Omental fat pad (tissue), 4 donors: ENCODE measurements at places on chromosomes 1 and 21.

DNA sequence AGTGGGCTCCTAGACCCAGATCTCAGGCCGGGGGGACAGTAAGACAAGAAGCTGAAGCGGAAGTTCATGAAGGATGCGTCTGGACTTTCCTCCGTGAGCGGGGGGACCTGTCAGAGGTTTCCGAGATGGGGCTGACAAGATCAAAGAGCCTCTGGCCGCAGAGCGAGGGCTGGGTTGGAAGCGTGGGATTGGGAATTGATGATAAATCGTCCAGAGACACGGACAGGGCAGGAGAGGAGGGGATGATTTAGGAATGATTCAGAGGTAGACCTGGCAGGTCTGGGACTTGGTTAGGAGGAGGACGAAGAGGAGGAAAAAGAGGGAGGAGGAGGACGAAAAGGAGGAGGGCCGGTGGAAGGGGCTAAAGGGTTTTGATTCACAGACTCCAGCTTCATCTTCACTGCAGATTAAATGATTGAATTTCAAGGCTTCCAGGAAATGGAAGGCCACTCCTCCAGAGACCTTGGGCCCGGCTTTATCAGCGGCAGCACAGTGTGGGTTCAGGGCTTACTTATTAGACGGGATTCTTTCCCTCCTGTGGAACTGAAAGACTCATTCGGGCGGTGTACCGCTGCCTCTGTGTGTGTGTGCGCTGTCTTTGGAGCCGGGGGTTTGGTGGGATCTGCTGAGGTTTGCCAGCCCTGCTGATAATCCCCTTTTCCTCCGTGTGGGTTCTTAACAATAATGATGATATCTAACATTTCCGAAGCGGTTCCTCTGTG, 85.7 kb upstream of the SLC45A1 start:
- DNase-seq, result no peak

GRCh38 chr1:202439308-202439707, 90.8 kb downstream of the PPP1R12B start:
- no peak for DNase-seq

DNA sequence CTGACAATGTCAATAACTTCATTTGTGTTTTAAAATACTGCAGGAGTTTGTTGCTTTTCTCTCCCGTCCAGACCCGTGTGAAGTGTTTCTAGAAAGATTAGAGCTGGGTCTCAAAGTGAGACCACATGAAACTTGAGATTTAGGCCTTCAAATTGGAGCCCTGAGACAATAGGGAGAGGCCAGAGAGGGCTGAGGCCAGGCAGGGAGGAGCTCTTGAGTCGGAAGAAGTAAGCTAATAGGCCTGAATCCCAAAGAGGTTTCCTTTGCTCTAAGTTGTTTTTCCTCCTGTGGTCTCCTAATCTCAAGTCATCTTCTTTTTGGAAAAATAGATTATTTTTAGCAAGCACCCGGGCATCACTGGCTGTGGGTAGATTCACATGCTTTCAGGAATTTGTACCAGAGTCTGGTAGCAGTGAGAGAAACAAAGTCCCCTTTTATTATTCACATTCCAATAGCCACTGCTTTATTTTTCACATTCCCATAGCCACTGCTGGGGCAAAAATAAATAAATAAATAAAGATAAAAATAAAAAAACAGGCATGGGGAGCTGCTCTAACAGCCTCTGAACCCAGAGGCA, 25.6 kb downstream of the CD244 start:
- no peak for DNase-seq

DNA sequence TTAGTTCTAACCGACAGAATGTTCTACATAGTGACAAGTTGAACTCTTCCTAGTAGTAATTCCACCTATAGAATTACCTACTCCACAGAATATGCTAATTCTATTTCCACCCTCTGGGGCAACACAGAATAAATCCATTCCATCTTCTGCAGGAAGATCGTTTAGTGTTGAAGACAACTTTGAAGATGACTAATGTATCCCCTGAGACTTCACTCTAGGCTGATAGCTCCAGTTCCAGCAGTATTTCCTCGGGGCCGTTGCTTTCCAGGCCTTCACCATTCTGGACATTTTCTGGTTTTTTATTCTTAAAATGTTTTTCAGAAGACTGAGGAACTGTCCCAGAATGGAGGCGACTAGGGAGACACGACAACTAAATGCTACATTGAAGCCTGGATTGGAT, 61.0 kb upstream of the CSF1 start:
- DNase-seq, result no peak

GRCh38 chr1:109252893-109253802, 3.8 kb downstream of the CELSR2 start:
- DNase-seq, result no peak

- DNase-seq, result no peak
Observed at GRCh38 chr21:18954441-18954844, 550.9 kb upstream of the TMPRSS15 start.

DNA sequence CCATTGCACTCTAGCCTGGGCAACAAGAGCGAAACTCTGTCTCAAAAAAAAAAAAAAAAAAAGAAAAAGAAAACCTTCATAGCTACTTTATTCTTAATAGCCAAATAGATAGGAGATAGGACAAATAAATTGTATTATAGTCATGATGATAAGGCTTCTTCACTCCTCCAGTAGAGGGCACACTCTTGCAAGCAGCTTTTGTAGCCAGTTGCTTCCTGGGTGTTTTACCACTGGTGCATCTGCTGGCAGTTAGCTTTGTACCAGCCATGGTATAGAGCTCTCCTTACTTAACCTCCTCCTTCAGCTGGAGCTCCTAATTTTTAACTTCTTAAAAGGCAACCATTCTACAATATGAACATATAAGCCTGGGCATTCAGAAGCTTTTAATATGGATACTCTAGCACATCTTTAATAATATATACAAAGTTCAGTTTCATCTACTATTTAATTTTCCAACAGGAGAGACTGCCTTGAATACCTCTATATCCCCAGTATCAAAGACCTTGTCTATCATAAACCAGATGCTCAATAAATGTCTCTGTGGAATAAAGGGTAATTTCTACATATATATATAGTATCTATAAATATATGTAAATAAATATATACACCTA, 35.8 kb downstream of the EVI5 start:
- no peak for DNase-seq

GRCh38 chr1:7704214-7705047, 66.7 kb upstream of the VAMP3 start:
- peak; percentile 93 for DNase-seq
